ENCODE measurements at places on chromosomes 7 and 10.

DNA sequence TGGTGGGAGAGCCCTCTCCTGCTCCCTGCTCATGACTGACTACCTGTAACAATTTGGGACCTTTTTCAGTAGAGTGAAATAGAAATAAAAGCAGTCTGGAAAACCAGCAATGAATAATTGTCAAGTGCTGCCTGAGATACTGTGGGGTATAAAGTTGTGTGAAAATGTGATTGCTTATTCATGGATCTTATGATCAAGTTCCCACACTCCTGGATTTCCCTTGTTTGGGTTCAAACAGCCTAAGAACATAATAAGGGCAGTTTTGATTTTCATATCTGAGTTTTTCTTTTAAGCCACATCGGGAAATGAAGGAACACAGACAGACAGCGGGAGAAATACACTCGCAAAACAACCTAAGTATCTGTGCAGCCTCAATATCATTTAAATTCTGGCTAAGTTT is 52.9 kb downstream of the CALD1 start:
- no peak for DNase-seq

DNA sequence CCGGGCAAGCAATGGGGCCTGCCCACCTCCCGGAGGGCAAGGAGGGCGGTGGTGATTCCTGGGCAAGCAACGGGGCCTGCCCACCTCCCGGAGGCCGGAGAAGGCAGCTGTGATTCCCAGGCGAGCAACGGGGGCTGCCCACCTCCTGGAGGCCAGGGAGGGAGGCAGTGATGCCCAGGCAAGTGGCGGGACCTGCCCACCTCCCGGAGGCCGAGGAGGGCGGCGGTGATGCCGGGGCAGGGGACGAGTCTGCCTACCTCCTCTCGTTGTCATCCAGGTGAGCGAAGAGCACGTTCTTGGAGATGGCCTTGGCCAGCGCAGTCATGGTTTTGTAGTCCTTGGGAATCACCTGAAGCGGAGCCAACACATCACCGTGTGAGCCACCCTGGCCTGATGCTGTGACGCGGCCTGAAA is 49.5 kb upstream of the DNAAF5 start:
- no peak for DNase-seq

DNA sequence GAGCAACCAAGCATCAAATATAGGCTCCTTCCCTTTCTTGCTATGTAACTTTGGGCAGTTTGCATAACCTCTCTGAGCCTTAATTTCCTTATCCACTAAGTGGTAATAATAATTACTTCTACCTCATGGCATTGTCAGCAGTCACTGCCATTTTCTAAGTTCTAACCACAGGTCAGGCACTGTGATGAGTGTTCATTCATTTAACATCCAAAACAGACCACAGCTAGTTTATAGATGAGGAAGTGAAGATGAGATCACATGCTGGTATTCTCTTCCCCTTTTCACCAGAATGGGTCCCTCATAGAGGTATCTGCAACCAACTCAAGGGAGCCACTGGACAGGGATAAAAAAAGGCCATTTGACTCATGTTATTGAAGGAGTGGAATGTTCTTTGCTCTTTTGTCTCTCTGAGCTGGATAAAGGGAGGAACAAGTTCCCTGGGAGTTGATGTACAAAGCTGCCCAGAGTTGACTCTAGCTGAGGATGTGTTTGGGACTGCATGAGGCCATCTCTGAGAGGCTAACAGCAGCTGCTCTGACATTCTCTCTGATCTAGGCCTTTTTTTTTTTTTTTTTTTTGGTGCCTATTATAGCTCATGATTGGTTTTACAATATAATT is 65.0 kb downstream of the DNAJC12 start:
- DNase-seq, result no peak

DNA sequence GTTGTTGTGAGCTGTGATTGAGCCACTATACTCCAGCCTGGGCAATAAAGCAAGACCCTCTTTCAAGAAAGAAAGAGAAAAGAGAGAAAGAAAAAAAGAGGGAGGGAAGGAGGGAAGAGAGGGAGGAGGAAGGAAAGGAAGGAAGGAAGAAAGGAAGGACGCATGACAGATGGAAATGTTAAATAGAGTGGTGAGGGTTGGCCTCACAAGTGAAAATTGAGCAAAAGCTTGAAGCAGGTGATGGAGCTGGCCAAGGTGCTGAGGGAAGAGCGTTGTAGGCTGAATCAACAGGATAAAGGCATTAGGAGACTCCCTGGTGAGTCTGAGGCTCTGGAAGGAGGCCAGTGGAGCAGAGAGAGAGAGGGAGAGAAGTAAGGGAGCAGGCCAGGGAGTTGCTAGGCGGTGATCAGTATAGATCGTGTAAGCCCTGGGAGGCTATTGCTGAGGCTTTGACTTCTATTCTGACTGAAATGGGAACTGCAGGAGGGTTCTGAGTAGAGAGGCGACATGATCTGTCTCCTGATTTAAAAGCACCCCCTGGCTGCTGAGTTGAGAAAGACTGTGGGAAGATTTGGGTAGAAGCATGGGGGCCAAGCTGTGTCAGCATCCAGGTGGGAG is 26.5 kb upstream of the TMEM248 start:
- DNase-seq, result no peak

GRCh38 chr7:35702541-35702940 is 7.6 kb upstream of the HERPUD2 start:
- no peak for DNase-seq

DNA sequence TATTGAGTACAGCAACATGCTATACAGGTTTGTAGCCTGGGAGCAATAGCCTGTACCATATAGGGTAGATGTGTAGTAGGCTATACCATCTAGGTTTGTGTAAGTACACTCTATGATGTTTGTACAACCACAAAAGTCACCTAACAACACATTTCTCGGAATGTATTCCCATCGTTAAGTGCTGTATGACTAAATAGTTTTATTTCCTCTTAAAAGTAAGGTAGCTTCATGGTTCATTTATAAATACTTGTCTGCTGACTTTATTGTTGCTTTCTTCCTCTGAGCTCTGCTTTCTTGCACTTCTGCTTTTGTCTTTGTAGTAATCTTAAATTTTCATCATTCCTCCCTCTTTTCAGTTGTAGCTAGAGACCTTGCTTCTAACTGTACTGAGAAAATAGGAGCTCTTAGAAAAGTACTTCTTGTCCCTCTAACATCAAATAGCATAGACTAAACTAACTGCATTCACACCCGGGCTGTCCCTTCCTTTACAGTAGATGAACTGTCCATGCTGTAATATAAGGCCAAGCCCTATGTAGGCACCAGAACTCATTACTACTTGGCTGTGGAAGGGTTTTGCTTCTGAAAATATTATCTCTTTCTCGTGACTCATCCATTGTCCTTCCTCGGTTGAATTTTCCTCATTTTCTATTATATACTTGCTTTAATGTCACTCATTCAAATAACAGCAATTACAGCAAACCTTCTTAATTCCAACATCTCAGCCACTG is 55.4 kb upstream of the FAM3C start:
- no peak for DNase-seq

GRCh38 chr7:55248526-55248925 is 116.6 kb upstream of the LANCL2 start:
- no peak for DNase-seq

DNA sequence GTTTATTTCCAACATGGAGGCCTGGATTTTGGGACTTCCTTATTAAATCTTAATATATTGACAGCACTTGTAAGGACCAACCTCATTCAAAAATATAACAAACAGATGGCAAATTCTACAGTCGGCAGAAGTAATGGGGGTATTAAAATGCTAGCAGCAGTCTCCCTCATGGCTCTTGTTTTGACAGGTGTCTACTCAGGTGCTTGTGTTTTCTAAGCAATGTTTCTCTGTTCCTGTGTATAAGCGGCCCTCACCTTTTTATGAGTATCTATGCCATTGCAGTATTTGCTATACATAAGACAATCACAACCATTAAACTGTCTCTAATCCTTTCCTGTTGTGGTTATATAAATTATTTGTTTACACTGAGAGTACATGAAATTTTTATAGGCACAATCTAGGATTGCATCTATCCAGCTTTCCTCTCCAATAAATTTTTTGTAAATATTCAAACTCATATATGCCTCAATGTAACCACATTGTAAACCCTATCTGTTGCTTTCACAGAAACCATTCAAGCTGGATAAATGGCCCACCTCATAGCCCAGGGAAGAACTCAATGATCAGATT is 65.4 kb upstream of the LRRTM3 start:
- no peak for DNase-seq

GRCh38 chr10:3192856-3193635 is 20.5 kb upstream of the PITRM1 start:
- DNase-seq, result no peak

DNA sequence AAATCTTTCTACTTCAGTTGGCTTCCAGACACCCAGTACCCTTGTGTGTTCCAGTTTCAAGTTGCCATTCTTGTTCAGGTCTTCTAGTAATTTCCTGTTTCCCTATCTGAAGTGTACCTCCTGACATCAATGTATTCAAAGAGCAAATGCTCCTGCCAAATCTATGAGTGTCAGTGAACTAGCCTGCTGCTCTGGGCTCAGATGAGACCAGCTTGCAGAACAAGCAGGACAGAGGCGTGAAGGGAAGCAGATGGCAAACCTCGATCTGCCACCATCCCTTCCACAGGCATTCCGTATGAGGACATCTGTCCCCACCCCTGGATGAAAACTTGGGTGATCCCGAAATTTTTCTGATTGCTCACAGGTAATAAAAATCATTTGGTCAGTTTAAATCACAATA is 4.4 kb upstream of the MPP7 start:
- no peak for DNase-seq

DNA sequence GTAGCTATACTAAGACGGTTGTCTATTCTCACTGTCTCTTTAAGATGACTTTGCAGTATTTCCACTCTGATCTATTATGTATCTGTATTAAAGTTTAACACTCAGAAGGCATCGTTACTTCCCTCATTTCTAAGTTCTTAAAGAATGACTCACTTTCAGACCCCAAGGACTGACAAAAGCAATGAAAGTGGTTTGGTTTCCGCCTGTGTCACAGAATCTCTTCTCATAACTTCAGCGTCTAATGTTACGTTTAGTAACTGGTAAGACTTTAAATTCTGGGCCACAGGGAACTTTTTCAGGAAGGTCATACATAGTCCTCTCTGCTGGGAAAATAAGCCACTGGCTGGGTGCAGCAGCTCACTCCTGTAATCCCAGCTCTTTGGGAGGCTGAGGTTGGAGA is 892.0 kb upstream of the AUTS2 start:
- no peak for DNase-seq

DNA sequence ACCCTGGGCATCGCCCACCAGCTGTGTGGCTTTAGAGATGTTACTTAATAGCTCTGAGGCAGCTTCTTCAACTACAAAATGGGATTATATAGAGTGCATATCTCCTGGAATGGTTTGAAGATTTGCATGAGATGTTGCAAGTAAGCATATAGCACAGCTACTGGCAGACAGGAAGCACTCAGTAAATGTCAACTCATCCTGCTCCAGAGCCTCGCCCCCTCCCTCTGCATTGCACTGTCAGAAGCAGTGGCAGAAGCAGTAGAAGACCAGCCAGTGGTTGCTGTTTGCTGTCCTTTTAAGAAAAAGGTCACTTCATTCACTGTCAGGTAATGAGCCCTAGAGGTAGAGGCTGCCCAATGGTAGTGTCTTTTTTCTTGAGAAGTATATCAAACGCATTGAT is 180.0 kb upstream of the GHITM start:
- no peak for DNase-seq

DNA sequence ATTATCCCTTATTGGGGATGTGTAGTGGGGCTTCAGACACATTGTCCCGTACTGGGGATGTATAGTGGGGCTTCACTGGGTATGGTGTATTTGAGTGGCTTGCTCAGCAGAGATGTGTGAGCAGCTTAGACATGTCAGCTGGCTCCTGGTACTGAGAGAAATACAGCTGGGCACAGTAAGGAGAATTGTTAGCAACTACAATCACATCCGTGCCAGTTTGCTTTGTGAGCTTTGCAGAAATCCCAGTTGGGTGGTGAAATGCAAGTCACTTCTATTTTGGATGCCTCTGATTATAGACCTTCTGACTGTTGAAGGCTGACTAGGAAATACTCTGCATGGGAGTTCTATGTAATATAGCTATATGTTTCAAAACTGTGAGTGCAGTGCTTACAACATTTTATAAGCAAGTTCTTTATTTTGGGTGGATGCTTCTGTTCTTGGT is 10.8 kb downstream of the CCNY start:
- DNase-seq, result no peak

GRCh38 chr7:55509322-55509721 is 63.0 kb downstream of the VOPP1 start:
- no peak for DNase-seq

DNA sequence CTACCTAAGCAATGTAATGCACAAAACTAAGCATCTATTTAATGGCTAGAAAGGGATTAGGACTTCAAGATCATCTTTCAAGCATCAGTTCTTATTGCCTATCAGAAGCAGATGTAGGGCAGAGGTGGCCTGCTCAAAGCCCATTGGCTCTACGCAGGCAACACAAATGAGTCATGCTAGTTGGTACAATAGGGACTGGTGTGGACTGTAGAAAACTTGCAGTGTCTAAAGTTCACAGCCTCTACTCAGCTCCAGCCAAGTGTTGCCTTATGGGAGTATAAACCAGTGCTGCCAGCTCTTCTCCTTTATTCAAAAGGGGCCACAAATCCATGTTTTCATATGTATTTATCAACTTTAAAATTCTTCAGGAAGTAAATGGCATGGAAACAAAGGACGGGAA is 31.7 kb downstream of the ASAH2 start:
- no peak for DNase-seq

DNA sequence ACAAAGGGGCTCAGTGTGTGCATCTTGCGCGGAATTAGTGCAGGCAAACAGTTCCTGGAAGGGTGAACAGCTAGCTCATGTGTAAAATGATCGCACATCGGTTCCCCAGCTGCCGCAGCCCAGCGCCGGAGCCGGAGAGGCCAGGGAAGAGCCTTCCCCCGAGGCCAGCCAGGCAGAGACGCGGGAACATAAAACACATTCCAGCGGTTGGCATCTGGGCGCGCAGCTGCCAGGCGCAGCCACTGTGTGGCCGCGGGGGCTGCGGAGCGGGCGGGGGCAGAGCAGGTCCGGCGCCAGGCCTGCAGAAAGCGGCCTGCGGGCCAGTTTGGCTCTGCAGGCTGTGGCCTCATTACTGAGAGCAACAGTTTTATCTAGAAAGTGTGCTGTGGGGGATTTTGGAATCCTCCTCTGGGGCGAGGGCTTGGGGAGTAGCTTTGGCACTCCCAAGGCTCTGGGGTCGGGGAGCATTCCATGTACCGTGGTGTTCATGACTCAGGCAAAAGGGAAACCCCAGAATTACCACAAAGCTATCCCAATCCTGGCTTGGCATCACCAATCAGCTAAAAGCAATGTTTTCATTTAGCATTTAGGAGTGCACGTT is 74.3 kb downstream of the SAMD9 start:
- no peak for DNase-seq

- DNase-seq, result no peak
These were observed 55.0 kb downstream of the DENND11 start for GRCh38 chr7:141646826-141647480.

GRCh38 chr10:37732685-37733084 is 124.7 kb downstream of the ZNF248 start:
- DNase-seq, result no peak

DNA sequence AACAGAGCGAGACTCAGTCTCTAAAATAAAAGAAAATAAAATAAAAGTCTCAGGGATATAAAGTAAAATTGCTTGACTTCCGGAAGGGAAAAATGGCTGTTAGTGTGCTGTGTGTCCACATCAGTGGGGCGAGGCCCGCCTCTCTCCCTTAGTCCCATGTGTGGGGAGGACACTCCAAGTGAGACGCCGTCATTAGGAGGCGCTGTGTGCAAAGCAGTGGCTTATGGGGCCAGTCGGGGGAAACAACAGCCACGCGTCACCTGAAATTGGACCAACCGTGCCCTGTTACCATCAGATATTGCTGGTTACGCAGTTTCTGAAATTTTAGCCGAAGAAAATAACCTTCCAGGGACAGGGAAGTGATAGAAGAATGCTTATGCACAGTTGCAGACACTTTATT is 15.8 kb downstream of the SFXN4 start:
- DNase-seq, result no peak

GRCh38 chr10:57162231-57162630 is 801.2 kb upstream of the ZWINT start:
- no peak for DNase-seq
